Suprapubic skin (tissue), 4 donors: ENCODE measurements at places on chromosomes 3 and 15.

DNA sequence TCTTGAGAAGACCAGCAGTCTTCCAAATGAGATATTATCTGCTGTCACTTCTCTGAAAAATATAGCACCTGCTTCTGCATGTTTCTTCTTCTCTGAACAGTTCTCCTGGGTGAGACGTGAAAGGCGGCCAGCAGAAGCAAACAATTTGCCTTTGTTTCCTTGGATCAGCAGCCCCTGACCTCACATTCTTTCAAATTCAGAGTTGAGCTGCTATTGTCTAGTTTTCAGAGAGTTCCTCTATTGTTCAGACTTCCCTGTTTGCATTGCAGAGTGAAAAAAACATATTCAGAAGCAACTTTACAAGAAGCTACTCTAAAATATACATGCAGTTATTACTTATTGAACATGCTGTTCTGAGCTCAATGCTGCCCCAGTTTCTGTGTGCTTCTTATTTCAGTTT lies 653.6 kb downstream of the NAALADL2 start:
- H3K4me1 ChIP-seq: no peaks in the 10 kb centered on the region
- H3K36me3 ChIP-seq: no peaks in the 10 kb centered on the region
- H3K4me3 ChIP-seq: no peak overlapping the region
- no peak overlapping the region for H3K27ac ChIP-seq

DNA sequence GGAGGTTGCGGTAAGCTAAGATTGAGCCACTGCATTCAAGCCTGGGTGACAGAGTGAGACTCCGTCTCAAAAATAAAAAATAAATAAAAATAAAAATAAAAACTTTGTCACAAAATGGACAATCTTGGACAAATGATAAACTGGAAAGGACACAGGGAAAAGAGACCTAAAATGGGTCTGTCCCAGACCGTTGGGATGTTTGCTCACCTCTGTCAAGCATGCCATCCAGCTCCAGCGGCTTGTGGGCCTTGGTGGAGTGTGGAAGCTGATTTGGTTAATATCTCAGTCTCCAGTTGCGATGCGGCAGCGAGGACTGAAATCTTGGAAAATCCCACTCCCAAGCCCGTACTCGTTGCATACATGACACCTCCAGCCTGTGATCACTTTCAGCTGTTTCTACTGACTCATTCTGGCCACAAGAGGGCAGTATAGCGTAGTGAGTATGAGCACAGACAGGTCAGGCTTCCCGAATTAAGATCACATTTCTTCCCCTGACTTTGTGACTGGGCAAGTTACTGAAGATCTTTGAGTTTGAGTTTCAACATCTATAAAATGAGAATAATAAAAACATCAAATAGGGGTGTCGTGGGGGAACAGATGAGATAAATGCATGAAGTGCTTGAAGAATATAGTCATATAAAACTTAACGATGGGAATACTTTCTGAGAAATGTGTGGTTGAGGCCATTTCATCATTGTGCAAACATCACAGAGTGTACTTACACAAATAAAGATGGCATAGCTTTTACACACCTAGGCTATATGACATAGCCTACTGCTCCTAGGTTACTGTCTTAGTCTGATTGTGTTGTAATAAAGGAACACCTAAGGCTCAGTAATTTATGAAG lies 19.6 kb upstream of the MOBP start:
- no peak overlapping the region for H3K27ac ChIP-seq
- no peaks in the 10 kb centered on the region for H3K27me3 ChIP-seq
- DNase-seq: no peak
- peaks cover 3% of the 10 kb centered on the region for H3K4me1 ChIP-seq

DNA sequence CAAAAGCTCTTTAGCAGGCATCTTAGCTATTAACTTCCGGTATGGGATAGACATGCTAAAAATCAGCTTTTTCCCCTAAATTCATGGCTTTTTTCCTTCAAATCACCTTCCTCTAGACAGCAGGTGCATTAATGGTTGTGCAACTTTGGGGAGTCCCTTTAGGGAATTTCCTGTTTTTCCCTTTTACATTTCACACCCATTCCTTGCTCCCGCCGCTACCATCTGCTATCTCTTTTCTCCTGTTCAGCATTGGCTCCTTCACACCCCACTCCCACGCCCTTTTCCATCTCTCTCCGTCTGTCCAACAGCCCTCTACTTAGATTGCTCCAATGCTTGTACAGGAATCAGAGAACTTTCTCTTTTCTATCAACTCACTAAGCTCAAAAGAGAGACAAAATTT lies 43.4 kb downstream of the FEZF2 start:
- no peaks in the 10 kb centered on the region for H3K4me1 ChIP-seq
- DNase-seq: no peak
- H3K27me3 ChIP-seq: no peaks in the 10 kb centered on the region
- peaks cover 7% of the 10 kb centered on the region for H3K36me3 ChIP-seq

DNA sequence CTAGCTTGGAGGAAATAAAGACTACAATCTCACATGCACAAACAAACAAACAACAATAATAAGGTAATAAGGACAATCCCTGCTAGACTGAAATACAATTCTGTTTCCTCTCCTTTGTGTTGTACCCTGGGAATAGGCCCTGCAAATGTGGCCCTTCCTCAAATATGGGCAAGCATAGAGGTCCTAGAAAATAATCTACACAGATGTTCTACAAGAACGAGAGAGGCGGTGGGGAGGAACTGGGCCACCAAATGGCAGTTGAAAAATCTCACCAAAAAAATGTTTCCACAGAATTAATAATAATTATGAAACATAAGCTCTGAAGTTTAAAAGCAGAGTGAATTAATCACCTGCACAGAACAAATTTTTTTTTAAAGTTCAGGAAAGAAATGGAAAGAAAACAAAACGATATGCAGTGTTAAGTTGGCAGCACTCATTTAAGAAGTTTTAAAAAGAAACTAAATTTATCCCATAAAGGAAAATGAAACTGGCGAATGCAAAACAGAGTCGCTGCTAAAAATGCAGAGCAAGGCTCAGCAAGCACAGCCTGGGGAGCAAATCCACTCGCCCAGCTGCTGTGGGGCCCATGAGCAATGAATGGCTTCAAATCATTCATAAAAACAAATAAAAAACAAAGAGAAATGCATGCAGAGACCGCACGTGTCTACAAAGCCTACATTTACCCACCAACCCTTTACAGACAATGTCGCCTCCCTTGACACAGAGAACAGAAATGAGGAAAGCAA lies 475.4 kb downstream of the OCA2 start:
- H3K27me3 ChIP-seq: no peaks in the 10 kb centered on the region
- no peak overlapping the region for H3K27ac ChIP-seq
- no peak overlapping the region for H3K4me3 ChIP-seq
- no peaks in the 10 kb centered on the region for H3K36me3 ChIP-seq

DNA sequence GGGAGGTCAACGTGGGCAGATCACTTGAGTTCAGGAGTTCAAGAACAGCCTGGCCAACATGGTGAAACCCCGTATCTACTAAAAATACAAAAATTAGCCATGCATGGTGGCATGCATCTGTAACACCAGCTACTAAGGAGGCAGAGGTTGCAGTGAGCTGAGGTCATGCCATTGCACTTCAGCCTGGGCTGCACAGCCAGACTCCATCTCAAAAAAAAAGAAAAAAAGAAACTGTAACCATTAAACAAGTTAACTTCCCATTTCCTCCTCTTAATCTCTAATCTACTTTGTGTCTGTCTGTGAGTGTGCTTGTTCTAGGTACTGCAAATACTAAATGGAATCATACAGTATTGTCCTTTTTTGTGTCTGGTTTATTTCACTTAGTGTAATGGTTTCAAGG lies 2.7 kb downstream of the RBM6 start:
- H3K4me3 ChIP-seq: no peak overlapping the region
- H3K27ac ChIP-seq: no peak overlapping the region
- DNase-seq: no peak
- peaks cover 5% of the 10 kb centered on the region for H3K36me3 ChIP-seq
- H3K27me3 ChIP-seq: no peaks in the 10 kb centered on the region
- H3K4me1 ChIP-seq: peaks cover 25% of the 10 kb centered on the region

- H3K4me3 ChIP-seq: no peak overlapping the region
- peaks cover 7% of the 10 kb centered on the region for H3K27me3 ChIP-seq
- peaks cover 29% of the 10 kb centered on the region for H3K4me1 ChIP-seq
- no peak for DNase-seq
Measured at GRCh38 chr15:99017322-99017701, 9.7 kb upstream of the PGPEP1L start.
